Stimulated activated CD8-positive, alpha-beta memory T cell treated with anti-CD3 and anti-CD28 coated beads, Interleukin-4, amount 100 ng/mL, for 4 hours (primary cell): ENCODE measurements at places on chromosomes 4 and X.

DNA sequence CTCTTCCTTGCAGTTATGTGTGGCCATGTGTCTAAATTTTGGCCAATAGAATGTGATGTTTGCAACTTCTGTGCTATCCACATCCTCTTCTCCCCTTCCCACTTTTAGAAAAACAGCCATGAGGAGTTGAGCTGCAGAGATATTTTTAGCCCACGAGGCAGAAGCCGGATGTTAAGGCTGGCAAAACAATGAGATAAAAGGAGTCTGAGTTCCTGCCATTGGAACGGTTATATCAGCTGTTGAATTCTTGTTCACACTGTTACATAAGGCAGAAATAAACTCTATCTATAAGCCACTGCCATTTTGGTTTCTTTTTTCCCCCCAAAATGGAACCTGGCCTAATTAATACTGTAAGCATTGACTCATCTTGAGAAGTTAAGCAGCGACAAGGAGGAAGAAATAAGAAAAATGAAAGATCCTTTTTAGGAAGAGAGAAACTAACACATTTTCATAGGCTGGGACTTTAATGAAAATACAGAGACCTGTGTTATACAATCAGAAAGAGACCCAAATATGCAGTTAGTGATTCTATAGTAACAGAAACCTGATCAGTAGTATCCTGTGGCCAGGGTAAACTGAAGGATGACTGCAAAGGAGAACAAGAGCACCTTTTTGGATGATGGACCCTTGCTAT, 200.5 kb downstream of the INPP4B start:
- no peak for DNase-seq

GRCh38 chrX:70455366-70456202, 10.9 kb downstream of the DLG3 start:
- DNase-seq = no peak

DNA sequence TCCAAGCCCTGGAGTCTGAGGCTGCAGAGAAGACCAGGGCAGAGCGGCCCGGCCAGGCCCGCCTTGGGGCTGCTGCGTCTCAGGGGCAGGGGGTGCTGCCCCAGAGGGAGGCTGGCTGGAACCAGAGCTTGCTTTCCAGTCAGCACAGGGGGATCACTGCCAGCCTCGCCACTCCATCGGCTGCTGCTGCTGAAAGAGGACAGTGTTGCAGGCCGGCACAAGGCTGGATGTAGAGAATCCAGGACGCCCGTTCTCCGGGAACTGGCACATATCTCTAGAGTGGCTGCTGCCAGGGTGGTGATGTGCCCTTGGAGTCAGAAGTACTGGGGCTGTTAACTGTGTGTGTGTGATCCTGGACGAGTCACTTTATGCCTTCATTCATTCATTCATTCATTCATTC, 31.9 kb upstream of the SORCS2 start:
- no peak for DNase-seq

DNA sequence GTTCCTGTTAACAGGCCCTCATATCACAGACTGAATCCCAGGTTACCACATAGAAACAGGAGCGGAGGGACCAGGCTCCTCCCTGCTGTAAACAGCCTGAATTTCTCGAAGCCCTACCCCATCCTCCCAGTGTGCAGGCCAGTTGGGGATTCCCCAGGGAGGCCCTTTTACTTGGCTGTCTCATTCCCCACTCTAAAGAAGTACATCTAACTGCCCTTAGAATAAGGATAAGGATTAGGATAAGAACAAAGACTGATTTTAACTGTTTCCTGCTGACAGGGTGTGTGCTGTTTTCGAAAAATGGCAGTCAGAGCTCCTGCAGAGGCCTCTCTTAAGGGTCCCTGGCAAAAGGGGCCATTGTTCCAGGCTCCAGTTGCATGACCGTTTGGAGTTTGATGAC, 133.7 kb downstream of the PAPSS1 start:
- no peak for DNase-seq

DNA sequence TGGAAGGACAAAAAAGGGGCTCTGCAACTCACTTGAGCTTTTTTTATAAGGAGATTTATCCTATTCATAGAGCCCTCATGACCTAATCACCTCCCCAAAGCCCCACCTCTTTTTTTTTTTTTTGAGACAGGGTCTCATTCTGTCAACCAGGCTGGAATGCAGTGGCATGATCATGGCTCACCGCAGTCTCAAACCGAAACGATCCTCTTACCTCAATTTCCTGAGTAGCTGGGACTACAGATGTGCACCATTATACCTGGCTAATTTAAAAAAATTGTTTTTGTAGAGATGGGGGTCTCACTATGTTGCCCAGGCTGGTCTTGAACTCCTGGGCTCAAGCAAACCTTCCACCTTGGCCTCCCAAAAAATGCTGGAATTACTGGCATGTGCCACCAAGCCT, 61.6 kb upstream of the PDGFRA start:
- DNase-seq = no peak
